ENCODE measurements at places on chromosomes 2 and 18. TPM values are rescaled to one million over a fixed set of nuclear protein-coding genes. Genes with fewer than 3 reads are reported as not detected.
A peak's percentile ranks its signal among the peaks of the same experiment; 100 is the strongest.

DNA sequence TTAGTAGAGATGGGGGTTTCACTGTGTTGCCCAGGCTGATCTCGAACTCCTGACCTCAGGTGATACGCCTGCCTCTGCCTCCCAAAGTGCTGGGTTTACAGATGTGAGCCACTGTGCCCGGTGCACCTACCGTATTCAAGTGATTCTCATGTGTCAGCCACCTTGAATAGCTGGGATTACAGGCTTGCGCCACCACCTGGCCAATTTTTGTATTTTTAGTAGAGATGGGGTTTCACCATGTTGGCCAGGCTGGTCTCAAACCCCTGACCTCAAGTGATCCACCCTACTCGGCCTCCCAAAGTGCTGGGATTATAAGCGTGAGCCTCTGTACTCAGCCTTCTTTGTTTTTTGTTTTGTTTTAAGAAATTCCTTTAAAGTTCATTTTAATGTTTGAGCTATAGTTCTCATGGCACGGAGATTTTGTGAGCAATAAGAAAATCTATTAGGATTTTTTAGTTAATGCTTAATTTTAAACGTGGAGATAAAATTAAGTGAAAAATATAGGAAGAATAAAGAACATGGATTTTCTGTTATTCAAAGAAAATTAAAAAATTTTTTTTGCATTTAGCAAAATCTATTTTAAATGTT lies 242.6 kb downstream of the PHLPP1 start:
- DNase-seq = peak; percentile 68
- no peak overlapping the region for H3K4me3 ChIP-seq
- no peaks in the 10 kb centered on the region for H3K27me3 ChIP-seq
- peaks cover 5% of the 10 kb centered on the region for H3K4me1 ChIP-seq

- H3K27me3 ChIP-seq = no peaks in the 10 kb centered on the region
- no peak for DNase-seq
- no peak overlapping the region for H3K4me3 ChIP-seq
- H3K27ac ChIP-seq = no peak overlapping the region
These were observed 1188.5 kb upstream of the NRXN1 start for GRCh38 chr2:52220393-52220792.

The CPLX4 gene
- not detected for total RNA-seq

DNA sequence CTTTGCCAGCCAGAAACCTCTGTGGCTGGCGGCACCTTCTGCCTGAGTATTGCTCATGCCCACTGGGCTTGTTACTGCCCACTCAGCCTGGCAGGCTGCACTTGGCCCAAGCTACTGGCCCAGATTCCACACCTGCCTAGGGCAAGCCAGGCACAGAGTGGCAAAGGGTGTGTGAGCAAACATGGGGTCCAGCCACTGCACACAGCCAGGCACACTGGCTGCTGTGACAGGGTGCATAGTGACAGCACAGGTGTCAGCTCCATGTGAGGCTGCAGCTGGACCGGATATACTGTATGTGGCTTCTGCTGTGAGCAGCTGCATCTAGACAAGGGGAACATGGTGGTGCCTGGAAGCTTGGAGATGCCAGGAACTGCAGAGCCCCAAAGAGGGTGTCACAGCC lies 113.9 kb downstream of the COPS8 start:
- no peaks in the 10 kb centered on the region for H3K4me1 ChIP-seq
- H3K27ac ChIP-seq = no peak overlapping the region
- DNase-seq = no peak
- H3K4me3 ChIP-seq = no peak overlapping the region

GRCh38 chr2:189016311-189016861 lies 42.2 kb downstream of the COL3A1 start:
- no peaks in the 10 kb centered on the region for H3K36me3 ChIP-seq
- H3K4me1 ChIP-seq = no peaks in the 10 kb centered on the region
- H3K27me3 ChIP-seq = no peaks in the 10 kb centered on the region
- no peak overlapping the region for H3K27ac ChIP-seq
- H3K4me3 ChIP-seq = no peak overlapping the region

The HAAO gene
- 0.17 TPM for total RNA-seq

The NPC1 gene
- 39.3 TPM for total RNA-seq

GRCh38 chr2:437180-437579 lies 149.3 kb upstream of the ALKAL2 start:
- H3K27ac ChIP-seq = no peak overlapping the region
- no peak for DNase-seq
- H3K4me1 ChIP-seq = peaks cover 18% of the 10 kb centered on the region
- H3K27me3 ChIP-seq = no peaks in the 10 kb centered on the region

- no peak for DNase-seq
- H3K4me1 ChIP-seq = no peaks in the 10 kb centered on the region
- peaks cover 23% of the 10 kb centered on the region for H3K27me3 ChIP-seq
- no peak overlapping the region for H3K27ac ChIP-seq
These were observed 43.3 kb upstream of the SERPINB2 start for GRCh38 chr18:63844254-63844653.

GRCh38 chr18:7303316-7304060 lies 72.6 kb downstream of the LRRC30 start:
- H3K36me3 ChIP-seq = no peaks in the 10 kb centered on the region
- H3K27me3 ChIP-seq = no peaks in the 10 kb centered on the region
- DNase-seq = no peak
- no peaks in the 10 kb centered on the region for H3K4me1 ChIP-seq

The NPAS2 gene
- total RNA-seq = 2.3 TPM

GRCh38 chr2:236127010-236127409 lies 41.2 kb downstream of the GBX2 start:
- no peak overlapping the region for H3K27ac ChIP-seq
- no peak overlapping the region for H3K4me3 ChIP-seq
- no peaks in the 10 kb centered on the region for H3K27me3 ChIP-seq
- H3K4me1 ChIP-seq = no peaks in the 10 kb centered on the region
- no peaks in the 10 kb centered on the region for H3K36me3 ChIP-seq
- no peak for DNase-seq

- peaks cover 5% of the 10 kb centered on the region for H3K4me1 ChIP-seq
- no peak overlapping the region for H3K4me3 ChIP-seq
- H3K27ac ChIP-seq = no peak overlapping the region
These were observed 172.7 kb upstream of the TRIB2 start for GRCh38 chr2:12543978-12544558.

- DNase-seq = peak; percentile 27
- no peaks in the 10 kb centered on the region for H3K36me3 ChIP-seq
- H3K4me1 ChIP-seq = no peaks in the 10 kb centered on the region
- no peaks in the 10 kb centered on the region for H3K27me3 ChIP-seq
- no peak overlapping the region for H3K27ac ChIP-seq
- H3K4me3 ChIP-seq = no peak overlapping the region
These were observed 30.7 kb downstream of the FBXO15 start for GRCh38 chr18:74116633-74117554.

- H3K4me3 ChIP-seq = no peak overlapping the region
- H3K36me3 ChIP-seq = no peaks in the 10 kb centered on the region
- H3K27me3 ChIP-seq = no peaks in the 10 kb centered on the region
- DNase-seq = no peak
- H3K4me1 ChIP-seq = no peaks in the 10 kb centered on the region
These were observed 293.9 kb upstream of the DLGAP1 start for GRCh38 chr18:4748975-4749374.

- peaks cover 3% of the 10 kb centered on the region for H3K27me3 ChIP-seq
- no peak overlapping the region for H3K27ac ChIP-seq
- H3K36me3 ChIP-seq = no peaks in the 10 kb centered on the region
- H3K4me1 ChIP-seq = peaks cover 4% of the 10 kb centered on the region
These were observed 4.7 kb downstream of the ARMC9 start for GRCh38 chr2:231203087-231203486.

GRCh38 chr2:205148755-205149154 lies 533.5 kb upstream of the NRP2 start:
- no peaks in the 10 kb centered on the region for H3K36me3 ChIP-seq
- H3K27me3 ChIP-seq = no peaks in the 10 kb centered on the region
- no peaks in the 10 kb centered on the region for H3K4me1 ChIP-seq
- DNase-seq = no peak
- no peak overlapping the region for H3K27ac ChIP-seq

The ANKRD29 gene
- not detected for total RNA-seq

DNA sequence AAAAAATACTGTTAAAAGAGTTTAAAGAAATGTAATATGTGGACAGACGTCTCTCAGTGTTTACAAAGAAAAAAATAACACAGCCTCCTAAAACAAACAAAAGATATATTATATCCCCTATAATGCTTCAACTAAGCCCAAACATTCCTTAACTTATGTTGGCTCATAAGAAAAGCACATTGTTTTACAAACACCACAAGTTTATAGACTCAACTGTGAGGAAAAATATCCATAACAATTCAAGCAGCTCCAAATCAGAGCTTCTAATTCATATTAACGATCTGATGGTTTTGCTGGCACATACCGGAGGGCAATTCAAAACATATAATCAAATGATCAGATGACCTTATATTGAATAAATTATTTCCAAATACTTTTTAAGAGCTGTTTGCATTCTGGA lies 5.5 kb downstream of the LPIN2 start:
- H3K27me3 ChIP-seq = no peaks in the 10 kb centered on the region
- H3K36me3 ChIP-seq = peaks cover 66% of the 10 kb centered on the region
- DNase-seq = no peak
- no peak overlapping the region for H3K27ac ChIP-seq
- no peak overlapping the region for H3K4me3 ChIP-seq

- peaks cover 4% of the 10 kb centered on the region for H3K36me3 ChIP-seq
- DNase-seq = no peak
- no peak overlapping the region for H3K27ac ChIP-seq
- H3K4me1 ChIP-seq = peaks cover 4% of the 10 kb centered on the region
- H3K4me3 ChIP-seq = no peak overlapping the region
These were observed 24.4 kb downstream of the RDH14 start for GRCh38 chr2:18536100-18536499.

GRCh38 chr2:154489266-154489858 lies 209.1 kb upstream of the KCNJ3 start:
- H3K27ac ChIP-seq = no peak overlapping the region
- H3K27me3 ChIP-seq = no peaks in the 10 kb centered on the region
- no peak overlapping the region for H3K4me3 ChIP-seq
- no peaks in the 10 kb centered on the region for H3K4me1 ChIP-seq
- H3K36me3 ChIP-seq = no peaks in the 10 kb centered on the region

GRCh38 chr2:120988051-120988699 lies 252.5 kb downstream of the GLI2 start:
- no peak for DNase-seq
- no peak overlapping the region for H3K27ac ChIP-seq
- H3K4me1 ChIP-seq = no peaks in the 10 kb centered on the region
- no peak overlapping the region for H3K4me3 ChIP-seq
- no peaks in the 10 kb centered on the region for H3K36me3 ChIP-seq
- H3K27me3 ChIP-seq = no peaks in the 10 kb centered on the region

DNA sequence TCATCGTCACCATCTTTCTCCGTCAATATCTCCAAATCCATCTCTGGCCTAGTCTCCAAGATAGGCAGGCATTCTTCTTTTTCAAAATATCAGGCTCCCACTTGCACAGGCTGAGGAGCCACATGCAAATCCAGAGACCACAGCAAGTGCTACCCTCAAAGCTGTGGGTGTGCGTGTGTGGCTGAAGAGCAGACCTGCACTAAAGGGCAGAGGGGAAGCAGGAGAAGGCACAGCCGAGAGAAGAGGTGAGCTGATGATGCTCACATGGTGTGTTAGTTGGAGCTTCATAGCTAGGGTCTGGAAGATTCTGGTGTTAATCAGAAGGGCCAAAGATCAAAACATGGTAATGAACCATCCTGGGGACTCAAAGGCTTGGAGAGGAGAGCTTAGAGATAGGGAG lies 3.8 kb downstream of the SPEG start:
- no peak for DNase-seq
- H3K4me1 ChIP-seq = peaks cover 11% of the 10 kb centered on the region
- H3K27me3 ChIP-seq = peaks cover 36% of the 10 kb centered on the region
- no peaks in the 10 kb centered on the region for H3K36me3 ChIP-seq
- no peak overlapping the region for H3K4me3 ChIP-seq

- H3K27me3 ChIP-seq = no peaks in the 10 kb centered on the region
- no peak for DNase-seq
- H3K36me3 ChIP-seq = no peaks in the 10 kb centered on the region
- H3K4me3 ChIP-seq = no peak overlapping the region
- H3K27ac ChIP-seq = no peak overlapping the region
- peaks cover 4% of the 10 kb centered on the region for H3K4me1 ChIP-seq
These were observed 465.5 kb upstream of the ID2 start for GRCh38 chr2:8216397-8216796.

DNA sequence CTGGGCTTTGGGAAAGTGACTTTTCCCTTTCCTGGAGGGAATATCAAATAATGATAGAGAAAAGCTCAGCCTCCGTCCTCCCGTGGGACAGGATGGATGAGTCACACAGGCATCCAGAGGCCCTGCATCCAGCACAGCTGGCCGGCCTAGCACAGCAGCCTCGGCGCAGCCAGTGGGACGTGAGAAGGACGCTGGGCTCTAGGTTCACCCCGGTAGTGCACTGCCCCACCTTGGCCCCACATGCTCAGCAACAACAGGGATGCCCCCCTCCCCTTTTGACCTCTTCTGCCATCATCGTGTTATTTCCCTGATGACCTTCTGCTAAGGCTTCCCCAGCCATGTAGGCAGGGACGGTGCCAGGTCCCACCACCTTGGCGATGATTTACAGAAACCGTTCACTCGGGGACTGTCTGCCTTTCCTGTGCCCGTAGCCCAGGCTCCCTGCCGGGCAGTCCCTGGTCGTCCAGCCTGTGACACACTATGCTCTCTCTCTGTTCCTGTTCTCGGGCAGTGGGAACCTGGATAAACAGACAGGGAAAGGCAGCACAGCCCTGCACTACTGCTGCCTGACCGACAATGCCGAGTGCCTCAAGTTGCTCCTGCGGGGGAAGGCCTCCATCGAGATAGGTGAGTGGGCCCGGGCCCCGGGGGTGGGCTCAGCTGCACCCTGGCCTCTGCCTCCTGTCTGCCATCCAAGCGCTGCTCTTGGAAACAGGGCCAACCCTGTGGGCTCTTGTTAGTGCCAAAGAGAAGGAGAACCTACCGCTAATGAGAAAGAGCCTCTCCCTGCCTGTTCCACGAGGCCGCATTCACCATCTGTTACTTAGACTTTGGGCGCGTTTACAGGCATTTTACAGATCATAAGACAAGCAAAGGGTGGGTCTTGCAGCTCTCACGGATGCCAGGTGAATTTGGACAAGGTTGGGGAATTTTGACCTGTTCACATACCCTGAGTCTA lies 44.6 kb downstream of the ITGB1BP1 start:
- H3K4me3 ChIP-seq = no peak overlapping the region
- DNase-seq = no peak
- no peaks in the 10 kb centered on the region for H3K4me1 ChIP-seq
- H3K27ac ChIP-seq = no peak overlapping the region
- H3K27me3 ChIP-seq = no peaks in the 10 kb centered on the region

The CYS1 gene
- total RNA-seq = 0.07 TPM

DNA sequence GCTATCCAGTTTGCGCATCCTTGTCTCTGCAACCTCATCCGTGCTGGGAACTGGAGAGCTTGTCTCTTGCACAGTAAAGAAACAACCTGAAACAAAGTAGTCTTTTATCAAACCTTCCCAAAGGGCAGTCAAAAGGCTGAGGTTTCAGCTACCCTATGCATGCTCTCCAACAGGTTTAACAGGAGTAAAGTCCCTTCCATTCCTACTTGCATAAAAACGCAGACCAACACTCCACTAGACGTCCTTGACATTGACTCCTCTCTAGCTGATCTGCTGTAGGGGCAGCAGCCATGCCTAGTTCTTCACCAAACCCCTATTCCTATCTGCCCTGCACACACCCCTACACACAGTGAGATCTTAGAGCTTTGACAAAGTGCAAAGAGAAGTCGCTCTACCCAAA lies 41.5 kb downstream of the L3MBTL4 start:
- no peak overlapping the region for H3K27ac ChIP-seq
- no peak for DNase-seq
- no peaks in the 10 kb centered on the region for H3K27me3 ChIP-seq
- no peaks in the 10 kb centered on the region for H3K4me1 ChIP-seq
- H3K36me3 ChIP-seq = no peaks in the 10 kb centered on the region

- H3K27ac ChIP-seq = peak overlapping the region; percentile 94
- peaks cover 71% of the 10 kb centered on the region for H3K4me1 ChIP-seq
- DNase-seq = no peak
- H3K4me3 ChIP-seq = peak overlapping the region; percentile 71
- no peaks in the 10 kb centered on the region for H3K27me3 ChIP-seq
- peaks cover 14% of the 10 kb centered on the region for H3K36me3 ChIP-seq
These were observed 89.3 kb downstream of the LIMS1 start for GRCh38 chr2:108623616-108624015.
